Hematopoietic multipotent progenitor cell (in vitro differentiated cells): ENCODE measurements at places on chromosomes 7 and 10.
A peak's percentile ranks its signal among the peaks of the same experiment; 100 is the strongest.

DNA sequence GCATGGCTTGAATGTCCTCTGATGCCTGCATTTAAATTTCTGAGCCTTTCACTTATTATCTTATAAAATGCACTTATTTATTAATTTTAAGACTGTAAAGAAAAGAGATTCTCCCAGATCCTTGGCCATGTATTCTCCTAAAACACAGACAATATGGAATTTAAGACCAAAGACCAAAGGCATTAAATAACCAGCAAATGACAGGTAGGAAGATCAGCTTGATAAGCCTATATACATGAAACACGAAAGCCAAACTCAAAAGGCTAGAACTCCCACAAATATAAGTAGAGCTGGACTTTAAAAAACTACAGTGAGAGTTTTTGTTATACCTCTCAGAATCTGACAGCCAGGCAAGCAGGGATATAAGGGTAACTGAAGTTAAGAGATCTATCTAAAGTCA lies 5.1 kb downstream of the ANXA11 start:
- no peak for DNase-seq

- no peak for DNase-seq
Measured at GRCh38 chr7:95199779-95200558, 124.4 kb downstream of the PON1 start.

DNA sequence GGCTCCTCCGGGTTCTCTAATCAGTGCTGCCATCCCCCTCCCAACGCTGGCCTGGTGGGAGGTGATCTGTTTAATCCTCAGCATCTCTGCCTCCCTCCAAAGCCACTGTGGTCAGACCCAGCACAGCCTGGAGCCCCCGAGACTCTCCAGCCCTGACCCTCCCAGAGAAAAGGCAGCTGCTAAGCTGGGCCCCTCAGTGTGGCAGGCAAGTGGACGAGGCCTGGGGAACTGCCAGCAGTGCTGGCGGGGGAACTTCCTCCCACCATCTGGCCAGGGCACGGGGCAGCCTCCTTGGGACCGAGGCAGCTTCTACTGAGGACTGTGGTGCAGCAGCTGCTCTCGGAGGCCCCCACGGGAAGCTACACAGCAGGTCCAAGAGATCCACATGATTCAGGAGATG lies 51.1 kb downstream of the DPYSL4 start:
- DNase-seq = no peak

DNA sequence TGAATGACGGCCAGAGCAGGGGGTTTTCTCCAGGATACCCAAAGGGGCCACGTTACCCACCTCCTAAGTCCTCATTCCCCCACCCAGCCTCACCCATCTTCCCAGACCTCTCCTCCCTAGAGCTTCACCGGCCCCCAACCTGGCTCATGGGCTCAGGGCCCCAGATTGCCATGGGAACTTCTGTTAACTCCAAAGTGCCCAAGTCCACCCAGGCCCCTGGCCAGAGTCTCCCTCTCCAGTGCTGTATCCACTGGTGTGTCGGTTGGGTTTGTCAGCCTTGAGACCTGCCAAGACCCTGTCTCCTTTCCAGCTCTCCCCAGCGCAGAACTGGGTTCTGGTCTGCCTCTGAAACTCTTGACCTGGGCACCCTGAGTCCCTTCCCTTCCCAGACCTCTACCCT lies 37.1 kb upstream of the ZMIZ2 start:
- DNase-seq = no peak

DNA sequence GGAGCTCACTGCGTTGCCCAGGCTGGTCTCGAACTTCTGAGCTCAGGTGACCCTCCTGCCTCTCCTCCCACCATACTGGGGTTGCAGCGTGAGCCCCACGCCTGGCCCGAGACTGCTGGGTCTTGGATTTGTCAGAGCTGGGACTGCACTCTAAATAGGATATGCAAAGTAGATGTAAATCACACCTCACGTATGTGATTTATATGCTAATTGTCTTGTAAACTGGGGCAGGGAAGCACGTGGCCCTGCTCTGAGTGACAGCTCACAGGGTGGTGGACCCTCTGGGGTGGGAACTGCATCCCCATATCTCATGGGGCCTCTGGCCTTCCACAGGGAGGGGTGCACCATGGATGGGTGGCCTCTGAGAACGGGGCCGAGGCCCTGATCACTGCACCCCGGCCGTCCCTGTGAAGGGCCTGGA lies 34.1 kb downstream of the GET4 start:
- DNase-seq = no peak

GRCh38 chr7:27826357-27826756 lies 86.4 kb downstream of the TAX1BP1 start:
- no peak for DNase-seq

DNA sequence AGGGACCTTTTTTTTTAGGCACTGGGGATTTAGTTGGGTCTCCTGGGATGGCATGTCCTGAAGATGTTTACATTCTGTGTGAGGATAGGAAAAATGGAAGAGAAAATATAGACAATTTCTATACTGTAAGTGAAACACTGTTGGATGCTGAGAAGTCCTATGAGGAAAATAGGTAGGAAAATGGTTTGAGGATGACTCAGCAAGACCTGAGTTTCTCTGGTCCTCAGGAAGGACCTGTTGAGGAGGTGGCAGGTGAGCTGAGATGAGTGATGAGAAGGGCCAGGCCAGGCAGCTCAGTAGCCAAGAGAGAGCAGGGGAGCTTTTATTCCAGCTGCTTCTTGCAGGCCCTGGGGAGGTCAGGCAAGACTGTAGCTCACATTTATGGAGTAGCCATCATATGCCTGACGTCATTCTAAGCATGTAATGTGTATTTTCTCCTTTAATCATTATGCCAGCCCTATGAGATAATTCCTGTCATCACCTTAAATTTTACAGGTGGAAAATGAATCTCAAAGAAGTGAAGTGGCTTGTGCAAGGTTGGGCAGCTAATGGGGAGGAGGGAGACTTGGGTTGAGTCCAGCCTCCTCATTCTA lies 19.1 kb upstream of the LRRC18 start:
- no peak for DNase-seq

DNA sequence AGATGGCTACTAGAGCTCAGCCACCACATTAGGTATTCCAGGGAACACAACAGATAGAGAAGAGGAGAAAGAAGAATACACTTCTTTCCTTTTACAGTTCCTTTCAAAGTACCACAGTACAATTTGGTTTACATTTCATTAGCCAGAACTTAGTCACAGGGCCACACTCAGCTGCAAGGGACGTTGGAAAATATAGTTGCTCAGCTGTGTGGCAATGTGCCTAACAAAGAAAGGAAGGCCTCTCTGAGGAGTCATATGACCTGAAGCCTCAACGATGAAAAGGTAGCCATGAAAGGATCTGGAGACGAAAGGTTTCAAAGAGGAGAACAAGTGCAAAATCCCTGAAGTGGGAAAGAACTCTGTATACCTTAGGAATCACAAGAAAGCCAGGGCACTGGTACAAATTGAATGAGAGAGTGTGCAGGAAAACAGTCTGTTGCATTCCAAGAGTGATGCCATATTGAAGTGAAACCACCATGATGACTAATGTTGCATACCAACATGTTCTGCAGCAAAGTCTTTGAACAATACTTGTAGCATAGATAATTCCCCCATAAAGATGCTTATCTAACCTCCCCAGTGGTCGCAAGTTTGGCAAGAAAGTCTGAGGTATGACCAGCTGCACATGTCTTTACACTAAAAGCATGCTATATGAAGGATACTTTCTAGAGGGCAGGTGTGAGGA lies 278.9 kb downstream of the HPSE2 start:
- no peak for DNase-seq

DNA sequence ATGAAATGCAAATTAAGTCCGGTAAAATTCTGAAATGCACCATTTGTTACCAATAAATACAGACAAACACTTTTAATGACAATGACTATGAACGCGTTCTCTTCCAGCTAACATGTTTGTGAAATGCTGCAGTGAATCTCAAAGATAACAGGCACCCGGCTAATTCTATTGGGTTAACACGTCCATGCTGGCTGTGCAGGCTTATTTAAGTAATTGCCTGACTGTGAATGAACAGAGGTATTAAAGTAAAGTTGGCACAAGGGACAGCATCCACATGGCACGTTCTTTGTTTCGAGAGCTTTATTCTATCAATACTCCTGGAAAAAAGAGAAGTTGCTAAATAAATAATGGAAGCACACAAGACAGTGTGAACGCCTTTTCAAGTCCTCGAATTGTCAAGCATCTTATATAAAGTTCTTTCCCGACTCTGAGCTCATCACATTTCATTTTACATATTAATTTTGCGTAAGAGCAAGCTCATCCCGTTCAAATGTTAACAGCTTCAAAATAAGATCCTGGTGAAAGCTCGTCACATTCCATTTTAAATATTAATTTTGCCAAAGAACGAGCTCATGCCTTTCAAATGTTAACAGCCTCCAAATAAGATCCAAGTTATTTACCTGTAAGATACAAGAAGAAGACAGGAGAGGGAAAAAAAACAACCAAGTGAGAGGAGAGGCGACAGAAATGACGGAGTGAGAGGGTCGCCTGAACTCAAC lies 111.3 kb upstream of the RHEB start:
- DNase-seq = no peak

- no peak for DNase-seq
Measured at GRCh38 chr7:107564553-107565298, 955 bp downstream of the DUS4L start.

DNA sequence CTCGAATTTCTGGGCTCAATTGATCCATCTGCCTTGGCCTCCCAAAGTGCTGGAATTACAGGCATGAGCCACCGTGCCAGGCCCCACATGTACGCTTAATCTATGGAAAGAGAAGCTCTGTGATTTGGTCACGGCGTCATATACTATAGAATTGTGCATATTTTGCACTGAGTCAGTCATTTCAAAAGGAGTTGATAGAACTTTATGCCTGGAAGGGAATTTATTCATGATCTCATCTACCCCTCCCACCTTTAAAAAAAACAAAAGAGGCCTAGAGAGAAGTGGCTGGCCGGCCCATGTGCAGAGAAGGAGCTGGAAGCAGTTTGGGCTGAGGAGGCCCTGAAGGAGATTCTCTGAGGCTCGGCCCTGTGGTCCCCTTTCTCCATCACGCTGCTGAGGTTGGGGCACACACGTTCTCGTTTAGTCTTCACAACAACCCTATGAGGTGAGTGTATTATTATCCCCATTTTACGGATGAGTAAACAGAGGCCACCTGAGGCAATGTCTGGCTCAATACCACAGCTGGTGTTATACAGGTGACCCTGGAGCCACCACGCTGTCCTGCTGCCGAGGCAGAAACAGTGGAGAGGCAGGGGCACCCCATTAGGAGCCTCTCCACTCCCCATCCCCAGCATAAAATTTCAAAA lies 47.2 kb upstream of the ZRANB1 start:
- DNase-seq = no peak

DNA sequence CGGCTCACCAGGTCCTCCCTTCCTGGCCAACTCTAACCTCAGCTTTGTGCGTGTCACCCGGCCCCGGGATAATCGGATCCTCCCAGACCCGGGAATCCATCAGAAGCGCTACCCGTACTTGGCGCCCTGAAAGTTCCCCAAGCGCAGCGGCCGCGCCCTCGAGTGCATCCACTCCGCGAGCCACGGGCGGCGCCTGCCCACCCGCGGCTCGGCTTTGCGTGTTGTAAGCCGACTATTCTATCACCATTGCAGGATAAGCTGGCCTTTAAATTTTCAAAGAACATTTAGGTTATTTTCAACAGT lies 35.7 kb upstream of the EBLN1 start:
- DNase-seq = no peak

GRCh38 chr10:78657163-78657861 lies 411.5 kb upstream of the ZMIZ1 start:
- peak; percentile 85 for DNase-seq

- DNase-seq = no peak
Measured at GRCh38 chr7:43467406-43467805, 115.5 kb upstream of the STK17A start.

GRCh38 chr10:52488606-52489485 lies 174.8 kb downstream of the DKK1 start:
- DNase-seq = peak; percentile 24

GRCh38 chr10:79628083-79628482 lies 17.3 kb downstream of the SFTPA1 start:
- DNase-seq = no peak

GRCh38 chr7:958221-959200 lies 4.0 kb upstream of the ADAP1 start:
- DNase-seq = no peak

- peak; percentile 44 for DNase-seq
Measured at GRCh38 chr10:74863551-74863950, 37.2 kb downstream of the KAT6B start.

- peak; percentile 62 for DNase-seq
Measured at GRCh38 chr7:322111-322671, 32.2 kb downstream of the FOXL3 start.

GRCh38 chr10:75646916-75647315 lies 215.5 kb downstream of the LRMDA start:
- no peak for DNase-seq

GRCh38 chr7:30886608-30887011 lies 25.0 kb upstream of the AQP1 start:
- DNase-seq = no peak

GRCh38 chr10:34956756-34957155 lies 133.4 kb downstream of the CUL2 start:
- DNase-seq = no peak

DNA sequence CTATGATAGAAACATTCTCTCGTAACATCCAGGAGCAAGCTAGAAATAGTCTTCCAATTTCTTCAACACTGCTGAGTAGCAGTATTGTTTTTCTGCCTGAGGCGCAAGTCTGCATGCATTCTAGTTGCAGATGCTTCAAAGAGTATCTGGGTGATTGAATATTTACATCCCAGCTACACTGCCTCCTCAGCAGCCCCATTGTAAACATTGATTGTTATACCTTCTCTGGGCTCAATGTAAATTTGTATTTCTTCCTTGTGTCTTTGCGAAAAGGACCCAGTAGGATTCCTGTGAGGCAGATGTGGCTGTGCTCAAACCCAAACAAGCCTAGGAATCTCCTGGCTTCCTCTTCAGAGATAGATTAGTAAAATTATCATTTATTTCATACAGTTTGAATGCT lies 320.7 kb downstream of the CDC14C start:
- DNase-seq = no peak

DNA sequence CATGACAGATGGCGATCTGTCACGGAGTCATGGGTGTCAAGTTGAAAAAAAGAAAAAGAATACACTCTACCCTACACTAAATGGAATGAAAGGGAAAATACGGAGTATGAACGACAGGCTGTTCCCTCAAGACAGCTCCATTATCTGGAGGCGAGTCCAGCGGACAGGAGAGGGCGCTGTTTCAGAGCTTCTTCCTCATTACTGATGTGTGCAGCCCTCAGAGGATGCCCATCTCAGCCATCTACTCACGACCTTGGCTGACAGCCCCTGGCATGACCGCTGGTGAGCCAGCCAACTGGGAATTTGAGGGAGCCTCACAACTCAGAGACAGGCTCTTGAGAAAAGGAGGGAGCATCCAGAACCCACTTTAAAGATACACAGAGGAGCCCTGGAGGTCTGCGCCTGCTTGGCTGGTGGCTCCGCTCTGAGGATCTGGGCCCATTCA lies 49.6 kb upstream of the SMNDC1 start:
- DNase-seq = peak; percentile 90

GRCh38 chr7:98234429-98235147 lies 17.4 kb downstream of the TECPR1 start:
- no peak for DNase-seq

GRCh38 chr10:116272440-116273283 lies at the start of gene GFRA1:
TSS of gene GFRA1 (minus strand) at chr10:116273206. CDS start at chr10:116272029, 1,177 bp downstream.
- no peak for DNase-seq

GRCh38 chr7:103382032-103382402 lies 34.6 kb downstream of the PSMC2 start:
- DNase-seq = no peak
